ENCODE measurements at places on chromosomes 7 and 10.

GRCh38 chr7:34723866-34724490 is 66.0 kb downstream of the NPSR1 start:
- no peak for DNase-seq

GRCh38 chr10:5187867-5188266 is 2.9 kb upstream of the AKR1C8 start:
- no peak for DNase-seq

DNA sequence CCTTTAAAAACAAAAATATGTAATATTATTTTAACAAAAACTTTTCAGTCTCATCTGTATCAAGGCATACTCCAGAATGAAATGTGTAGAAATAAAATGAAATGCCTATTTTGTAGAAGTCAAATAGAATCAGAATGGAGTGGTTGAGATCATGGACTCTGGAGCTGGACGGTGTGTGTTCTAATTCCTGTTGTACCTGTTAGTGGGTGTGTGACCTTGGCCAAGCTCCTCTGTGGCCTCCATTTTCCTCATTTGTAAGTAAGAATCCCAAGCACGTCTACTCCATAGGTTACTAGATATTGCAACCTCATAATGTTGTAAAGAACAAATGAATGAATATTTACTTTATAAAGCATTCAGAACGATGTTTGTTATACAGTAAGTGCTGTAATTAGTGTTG is 74.9 kb downstream of the HDAC9 start:
- no peak for DNase-seq

DNA sequence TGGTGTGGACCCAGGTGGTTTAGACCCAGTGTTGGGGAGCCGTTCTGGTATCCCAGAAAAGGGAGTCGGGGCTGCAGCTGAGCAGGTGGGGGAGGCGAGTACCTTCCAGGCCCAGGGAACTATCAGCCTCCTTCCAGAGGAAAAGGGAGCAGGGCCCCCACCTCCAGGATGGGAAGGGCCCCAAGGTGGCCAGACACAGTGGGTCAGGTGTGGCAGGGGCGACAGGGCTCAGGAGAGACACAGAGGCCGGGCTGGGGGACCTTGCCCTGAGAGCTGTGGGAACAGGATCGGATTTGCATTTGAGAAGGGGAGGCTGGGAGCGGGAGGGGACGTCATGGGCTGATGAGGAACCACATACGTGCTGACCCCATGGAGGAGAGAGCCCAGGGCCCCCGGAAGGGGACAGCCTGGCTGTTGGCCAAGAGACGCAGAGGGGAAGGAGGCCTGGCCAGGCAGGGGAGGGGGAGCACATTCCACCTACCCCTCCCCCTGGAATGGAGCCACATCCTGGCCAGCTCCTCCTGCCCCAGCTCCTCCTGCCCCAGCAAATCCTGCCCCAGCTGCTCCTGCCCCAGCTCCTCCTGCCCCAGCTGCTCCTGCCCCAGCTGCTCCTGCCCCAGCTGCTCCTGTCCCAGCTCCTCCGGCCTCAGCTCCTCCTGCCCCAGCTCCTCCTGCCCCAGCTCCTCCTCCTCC is 9.7 kb upstream of the TTYH3 start:
- DNase-seq: no peak

- DNase-seq: no peak
Measured at GRCh38 chr10:124384591-124385190, 34.0 kb downstream of the OAT start.

DNA sequence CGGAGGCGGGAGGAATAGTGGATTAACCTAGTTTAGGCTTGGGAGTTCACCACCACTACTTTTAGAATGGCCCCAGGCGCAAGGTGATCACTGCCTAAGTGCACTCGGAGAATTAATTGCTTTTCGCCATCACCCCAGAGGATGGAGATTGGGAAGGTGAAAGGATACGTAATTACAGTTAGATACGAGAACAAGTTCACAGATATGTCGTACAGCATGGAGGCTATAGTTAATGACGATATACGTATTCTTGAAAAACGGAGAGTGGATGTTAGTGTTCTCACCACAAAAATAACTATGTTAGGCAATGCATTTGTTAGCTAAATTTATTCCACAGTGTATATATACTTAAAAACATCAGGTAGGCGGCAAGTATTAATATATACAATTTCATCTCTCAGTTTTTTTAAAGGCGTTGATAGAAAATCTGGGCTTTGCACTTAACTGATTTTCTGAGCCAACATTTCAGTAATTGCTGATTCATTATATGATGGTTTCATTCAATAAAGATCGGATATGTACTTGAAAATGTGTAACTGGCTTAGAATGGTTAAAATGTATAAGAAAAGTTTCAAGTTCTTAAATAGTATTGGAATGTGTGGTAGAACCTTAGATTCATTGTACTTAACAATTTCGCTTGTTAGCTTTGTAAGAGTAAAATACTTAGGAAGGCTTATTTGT is 683 bp downstream of the CDC123 start:
- no peak for DNase-seq

- no peak for DNase-seq
Measured at GRCh38 chr7:84688671-84689070, 494.1 kb upstream of the SEMA3A start.

DNA sequence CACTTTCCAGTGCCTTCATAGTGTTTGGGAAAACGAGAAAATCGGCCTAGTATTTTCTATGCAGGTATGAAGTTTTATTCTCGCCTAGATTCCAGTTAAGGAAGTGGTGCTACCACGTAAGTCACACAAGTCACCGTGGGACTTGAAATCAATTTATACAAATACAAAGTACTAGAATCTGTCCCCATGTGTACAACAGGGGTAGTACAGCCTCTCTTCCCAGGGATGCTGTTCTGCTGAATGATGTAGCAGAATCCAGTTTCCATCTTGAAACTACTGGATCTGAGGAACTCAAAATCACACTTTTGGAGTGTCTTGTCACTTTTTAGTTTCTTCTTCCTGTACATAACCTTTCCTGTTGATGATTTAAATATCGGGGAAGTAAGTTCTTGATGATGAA is 129.4 kb downstream of the SFMBT2 start:
- no peak for DNase-seq

DNA sequence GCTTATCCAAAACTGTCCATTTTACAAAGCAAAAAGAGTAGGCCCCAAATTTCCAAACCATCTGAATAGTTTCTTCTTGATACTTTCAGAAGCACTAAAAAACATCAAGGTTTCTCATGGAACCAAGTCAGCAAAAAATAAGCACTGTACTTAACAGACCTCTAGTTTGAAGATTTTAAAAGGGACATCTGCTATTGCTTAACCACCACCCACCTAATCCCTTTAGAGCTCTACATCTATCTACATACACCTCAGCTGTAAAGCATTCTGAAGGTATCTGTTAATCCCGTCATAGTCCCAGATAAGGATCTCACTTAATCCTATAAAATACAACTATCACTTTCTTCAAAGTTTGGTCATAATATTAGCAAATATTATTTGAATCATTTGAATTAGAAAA is 72.3 kb downstream of the HIBADH start:
- no peak for DNase-seq

DNA sequence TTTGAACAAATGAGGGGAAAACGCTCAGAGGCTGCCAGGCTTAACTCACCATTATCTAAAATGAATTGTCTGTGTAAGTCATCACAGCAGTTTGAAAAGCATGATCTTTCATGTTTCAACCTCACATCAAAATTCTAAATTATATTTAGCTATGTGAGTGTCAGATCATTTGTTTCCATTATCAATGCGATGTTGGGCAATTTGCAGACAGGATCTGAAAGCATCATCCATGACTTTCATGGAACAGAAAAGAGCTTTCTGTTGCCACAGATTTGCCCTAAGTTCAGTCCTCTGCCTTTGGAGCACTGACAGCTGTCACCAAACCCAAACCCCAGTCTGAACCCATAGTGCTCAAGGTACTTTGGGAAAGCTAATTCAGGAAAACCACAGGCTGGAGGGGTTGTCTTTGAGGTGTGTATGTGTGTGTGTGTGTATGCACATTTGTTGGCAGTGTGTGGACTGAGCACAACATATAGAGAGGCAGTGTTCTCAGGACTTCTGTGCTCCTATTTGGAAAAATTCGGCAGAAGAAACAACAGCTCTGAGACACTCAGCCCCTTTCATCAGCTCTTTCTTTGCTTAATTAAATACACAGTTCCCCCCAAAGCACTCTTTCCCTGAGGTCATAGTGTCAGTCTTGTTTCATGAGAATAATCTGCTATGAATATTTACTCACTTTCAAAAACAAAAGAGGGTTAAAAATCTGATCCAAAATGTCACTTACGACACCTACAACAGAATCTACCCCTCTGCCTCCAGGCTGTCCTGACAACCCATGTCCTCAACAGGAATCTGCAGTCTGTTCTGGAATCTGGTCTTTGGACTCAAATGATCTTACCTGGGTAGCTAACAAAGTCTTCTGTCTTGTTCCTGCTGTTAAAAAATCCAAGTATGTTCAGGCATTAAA is 188.5 kb upstream of the KLF14 start:
- no peak for DNase-seq

GRCh38 chr7:22640269-22640668 is 86.7 kb upstream of the IL6 start:
- no peak for DNase-seq

- no peak for DNase-seq
Measured at GRCh38 chr7:84200859-84201258, 6.3 kb upstream of the SEMA3A start.
